ENCODE measurements at places on chromosomes 7 and 10. TPM values are rescaled to one million over a fixed set of nuclear protein-coding genes. Genes with fewer than 3 reads are reported as not detected.

DNA sequence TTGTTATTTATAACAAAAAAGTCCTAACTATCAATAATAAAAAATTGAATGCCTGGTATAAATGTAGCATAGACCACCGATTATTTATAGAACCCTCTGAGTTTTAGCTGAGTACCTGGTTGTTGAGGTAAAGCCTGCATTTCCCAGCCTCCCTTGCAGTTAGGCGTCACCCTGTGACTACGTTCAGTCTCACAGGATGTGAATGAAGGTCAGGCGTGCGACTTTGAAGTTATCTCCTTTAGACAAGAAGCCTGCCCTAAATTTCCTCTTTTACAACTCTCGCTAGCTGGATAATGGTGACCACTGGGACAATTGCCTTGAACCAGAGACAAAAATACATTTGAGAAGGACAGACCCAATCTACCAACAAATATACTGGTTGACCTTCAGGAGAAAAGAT is 67.5 kb upstream of the TES start:
- DNase-seq, result no peak

C1QL3 gene
- total RNA-seq, result not detected

MRPS33 gene
- total RNA-seq, result 102 TPM

TMEM270 gene
- total RNA-seq, result not detected

DENND2A gene
- total RNA-seq, result 3.8 TPM

DNA sequence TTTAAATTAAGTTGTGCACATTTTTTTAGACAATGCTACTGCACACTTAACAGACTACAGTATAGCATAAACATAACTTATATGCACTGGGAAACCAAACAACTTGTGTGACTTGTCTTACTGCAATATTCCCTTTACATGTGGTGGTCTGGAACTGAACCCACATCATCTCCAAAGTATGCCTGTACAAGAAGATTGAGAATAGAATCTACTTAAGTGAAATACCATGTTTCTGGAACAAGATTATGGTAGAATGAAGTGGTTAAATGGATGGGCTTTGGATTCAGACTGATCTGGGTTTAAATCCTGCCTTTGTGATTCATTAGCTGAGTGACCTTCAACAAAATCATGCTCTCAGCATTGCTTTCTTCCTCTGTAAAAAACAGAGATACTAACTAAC is 30.7 kb downstream of the CUL2 start:
- DNase-seq, result no peak

All from psoas muscle (tissue), 8 donors.